ENCODE measurements at places on chromosomes 11 and 22.

DNA sequence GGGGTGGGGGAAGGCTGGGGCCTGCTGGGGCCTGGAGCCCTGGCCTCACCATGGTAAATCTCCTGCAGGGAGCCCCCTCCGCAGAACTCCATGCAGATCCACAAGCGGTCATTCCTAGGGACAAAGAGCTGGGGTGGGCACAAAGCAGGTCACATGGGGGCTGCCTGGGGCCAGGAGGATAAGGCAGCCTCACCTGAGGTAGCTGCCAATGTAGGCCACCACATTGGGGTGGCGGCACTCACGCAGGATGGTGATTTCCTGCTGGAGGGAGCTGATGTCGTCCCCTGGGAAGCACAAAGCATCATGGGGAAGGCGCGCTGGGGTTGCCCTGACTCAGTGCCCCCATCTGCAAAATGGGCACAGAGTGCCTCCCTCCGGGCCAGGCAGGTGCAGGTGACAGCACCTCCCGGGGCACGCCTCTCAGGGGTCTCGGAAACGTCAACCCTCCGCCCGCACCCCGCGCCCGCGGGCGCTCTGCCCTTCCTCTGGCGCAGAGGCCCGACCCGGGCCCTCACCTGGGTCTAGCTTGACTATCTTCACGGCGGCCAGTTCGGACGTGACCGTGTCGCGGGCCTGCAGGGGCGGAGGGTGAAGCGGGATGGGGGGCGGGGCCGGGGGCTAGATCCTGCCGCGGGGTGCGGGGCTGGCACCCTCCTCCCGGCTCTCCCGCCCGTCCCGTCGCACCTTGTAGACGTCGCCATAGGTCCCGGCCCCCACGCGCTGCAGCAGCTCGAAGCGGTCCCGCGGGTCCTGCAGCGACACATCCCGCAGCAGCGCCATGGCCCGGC is 450 bp downstream of the MAP4K2 start:
- no peak for DNase-seq

- no peak for DNase-seq
These were observed 42.2 kb downstream of the P4HA3 start for GRCh38 chr11:74269161-74269811.

DNA sequence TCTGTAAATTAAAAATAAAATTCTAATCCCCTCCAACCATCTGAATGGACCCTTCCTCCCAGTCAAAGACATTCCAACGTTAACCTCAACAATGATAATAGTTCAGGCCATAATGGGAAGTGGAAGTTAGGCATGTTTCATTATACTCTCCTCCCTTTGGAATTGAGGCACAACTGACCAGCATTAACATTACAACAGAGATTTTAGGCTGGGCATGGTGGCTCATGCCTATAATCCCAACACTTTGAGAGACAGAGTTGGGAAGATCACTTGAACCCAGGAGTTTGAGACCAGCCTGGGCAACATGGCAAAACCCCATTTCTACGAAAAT is 2.4 kb upstream of the CTSF start:
- no peak for DNase-seq

GRCh38 chr11:94749369-94749768 is 18.8 kb upstream of the AMOTL1 start:
- no peak for DNase-seq

DNA sequence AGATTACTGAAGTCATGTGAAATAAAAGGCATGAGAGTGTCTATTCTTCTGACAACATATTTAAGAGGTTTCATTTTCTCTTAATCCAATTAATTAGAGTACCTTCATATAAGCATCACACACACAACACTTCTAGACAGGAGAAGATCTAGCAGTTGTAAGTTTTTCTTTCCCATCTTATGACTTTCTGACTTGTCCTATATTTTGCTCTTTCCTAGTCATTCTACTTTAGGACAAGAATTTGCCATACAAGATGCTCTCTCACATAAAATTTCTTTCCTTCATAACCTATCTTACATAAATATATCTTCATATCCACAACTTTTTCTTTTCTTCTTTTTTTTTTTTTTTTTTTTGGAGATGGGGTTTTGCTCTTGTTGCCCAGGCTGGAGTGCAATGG is 118.3 kb upstream of the SERPIND1 start:
- no peak for DNase-seq

GRCh38 chr11:43541993-43542392 is 138.5 kb upstream of the HSD17B12 start:
- no peak for DNase-seq

DNA sequence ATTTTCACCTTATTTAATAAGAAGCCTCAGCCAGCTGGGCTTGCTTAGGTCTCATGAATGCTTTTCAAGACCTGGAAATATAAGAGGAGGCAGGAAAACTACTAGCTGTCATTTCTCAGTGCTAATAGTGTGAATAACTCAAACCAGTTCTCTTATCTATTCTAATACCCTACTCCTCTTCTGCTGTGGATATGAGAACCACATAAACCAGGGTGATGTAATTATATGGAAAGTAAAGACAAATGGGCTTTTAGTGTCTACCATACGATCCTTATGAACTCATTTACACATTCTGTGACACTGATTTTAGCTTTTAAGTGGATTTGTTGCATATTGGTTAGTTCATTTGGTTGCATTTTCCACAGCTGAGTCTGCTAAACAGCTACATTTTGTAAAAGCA is 8.6 kb downstream of the PDGFD start:
- no peak for DNase-seq

DNA sequence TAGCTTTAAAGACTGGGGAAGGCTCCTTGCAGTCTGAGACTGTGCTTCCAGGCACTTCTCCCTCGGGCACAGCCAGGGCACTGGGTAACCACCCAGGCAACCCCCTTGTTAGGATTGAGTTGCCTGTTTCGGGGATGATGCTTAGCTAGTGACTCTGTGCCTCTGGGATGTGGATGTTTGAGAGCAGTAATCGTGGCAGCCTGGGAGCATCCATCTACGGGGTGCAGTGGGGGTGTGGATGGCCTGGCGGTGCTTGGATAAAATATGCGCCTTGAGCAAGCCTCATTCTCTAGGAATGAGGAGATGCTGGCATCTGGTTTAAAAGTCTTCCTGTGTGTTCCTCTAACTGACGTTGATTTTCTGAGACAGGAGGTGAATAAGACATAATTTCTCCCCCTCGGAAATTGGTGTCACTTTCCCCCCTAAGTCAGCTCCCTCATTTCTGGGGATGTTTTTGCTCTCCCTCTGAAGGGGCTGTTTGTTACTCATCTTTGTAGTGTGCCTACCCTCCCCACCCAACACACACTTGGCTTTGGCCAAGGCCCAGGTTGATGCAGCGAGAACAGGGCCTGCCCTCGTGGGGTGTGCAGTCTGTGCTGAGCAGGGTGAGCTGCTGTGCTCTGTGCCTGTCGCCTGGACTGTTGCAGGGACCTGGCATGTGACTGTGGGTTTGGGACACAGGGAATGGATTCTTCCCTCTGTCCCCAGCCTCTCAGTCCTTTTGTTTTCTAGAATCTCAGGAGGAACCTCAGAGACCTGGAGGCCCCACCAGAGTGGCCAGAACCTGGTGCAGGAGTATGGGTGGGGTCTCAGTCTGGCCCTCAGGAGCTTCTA is 2.0 kb downstream of the GNAZ start:
- DNase-seq = no peak

GRCh38 chr11:46105926-46106325 is 15.3 kb downstream of the PHF21A start:
- DNase-seq = no peak

DNA sequence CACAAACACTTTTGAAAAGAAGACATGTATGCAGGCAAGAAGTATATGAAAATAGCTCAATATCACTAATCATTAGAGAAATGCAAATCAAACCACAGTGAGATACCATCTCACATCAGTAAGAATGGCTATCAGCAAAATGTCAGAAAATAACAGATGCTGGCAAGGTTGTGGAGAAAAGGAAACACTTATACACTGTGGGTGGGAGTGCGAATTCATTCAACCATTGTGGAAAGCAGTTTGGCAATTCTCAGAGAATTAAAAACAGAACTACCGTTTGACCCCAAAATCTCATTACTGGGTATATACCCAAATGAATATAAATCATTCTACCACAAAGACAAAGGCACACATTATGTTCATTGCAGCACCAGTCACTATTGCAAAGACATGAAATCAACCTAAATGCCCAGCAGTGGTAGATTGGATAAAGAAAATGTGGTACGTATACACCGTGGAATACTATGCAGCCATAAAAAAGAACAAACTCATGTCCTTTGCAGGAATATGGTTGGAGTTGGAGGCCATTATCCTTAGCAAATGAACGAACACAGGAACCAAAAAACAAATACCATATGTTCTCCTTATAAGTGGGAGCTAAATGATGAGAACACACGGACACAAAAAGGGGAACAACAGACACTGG is 18.5 kb downstream of the MMP13 start:
- DNase-seq = no peak

DNA sequence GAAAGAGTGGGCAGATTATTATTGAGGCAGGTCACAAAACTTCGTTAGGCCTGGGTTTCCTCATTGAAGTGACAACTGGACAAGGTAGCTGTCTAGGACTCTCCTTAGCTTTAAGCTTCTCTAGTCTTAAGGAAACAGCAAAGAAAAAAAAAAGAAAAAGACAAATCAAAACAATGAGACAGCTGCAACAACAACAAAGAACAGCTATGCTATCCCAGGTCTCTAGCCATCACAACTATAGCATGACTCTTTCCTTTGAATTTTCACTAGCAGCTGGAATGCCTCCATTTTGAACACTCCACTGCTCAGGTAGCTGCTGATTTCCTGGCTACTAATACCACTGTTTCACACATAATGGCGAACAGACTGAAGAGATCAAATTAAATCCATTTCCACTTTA is 302.4 kb upstream of the SORL1-AS1 start:
- no peak for DNase-seq

DNA sequence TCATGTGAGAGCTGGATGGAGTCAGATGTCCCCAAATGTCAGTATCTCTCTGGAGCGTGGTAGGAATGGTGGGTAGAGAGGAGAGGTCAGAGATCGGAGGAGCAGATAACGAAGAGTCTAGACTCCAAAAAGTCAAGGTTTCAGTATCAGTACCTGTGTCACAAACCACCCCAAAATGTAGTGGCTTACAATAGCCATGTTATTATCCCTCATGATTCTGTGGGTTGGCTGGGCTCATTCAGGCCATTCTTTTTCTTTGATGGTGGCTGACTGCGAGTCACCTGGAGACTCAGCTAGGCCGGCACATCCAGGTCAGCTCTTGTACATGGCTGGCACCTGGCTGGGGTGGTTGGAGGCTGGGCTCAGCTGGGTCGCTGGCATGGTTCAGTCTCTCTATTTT is 7.3 kb upstream of the SSTR3 start:
- no peak for DNase-seq

- no peak for DNase-seq
These were observed 144.6 kb upstream of the RASSF10 start for GRCh38 chr11:12864316-12865156.

DNA sequence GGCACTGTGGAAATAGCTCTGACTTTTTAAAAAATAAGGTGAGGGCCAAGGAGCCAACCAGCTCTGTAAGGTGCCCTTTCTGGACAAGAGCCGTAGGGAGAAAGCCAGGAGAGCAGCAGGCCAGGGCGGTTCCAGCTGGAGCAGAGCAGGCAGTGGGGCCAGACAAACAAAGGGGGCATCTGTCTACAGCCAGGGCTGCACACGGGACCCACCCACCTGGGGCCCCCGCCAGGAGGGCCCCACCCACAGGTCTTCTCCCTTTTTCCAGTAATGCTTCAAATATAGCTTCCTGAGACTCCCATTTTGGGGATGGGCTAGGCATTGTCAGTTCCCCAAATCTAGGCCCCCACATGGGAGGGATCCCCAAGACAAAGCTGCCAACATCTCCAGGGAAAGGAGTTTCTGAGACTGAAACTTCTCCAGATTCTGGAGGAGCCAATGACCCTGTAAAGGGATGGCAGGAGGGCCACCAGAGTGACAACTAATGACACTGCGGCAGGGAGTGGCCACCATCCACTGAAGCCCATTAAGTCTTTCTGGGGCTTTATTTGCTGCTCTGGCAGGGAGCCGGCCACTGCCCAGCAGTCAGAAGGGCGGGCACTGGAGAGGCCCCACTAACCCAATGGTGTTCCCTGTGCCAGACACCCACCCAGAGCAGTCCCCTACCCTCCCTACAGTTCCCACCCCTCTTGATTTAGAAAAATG is 1.9 kb downstream of the ZFTA start:
- no peak for DNase-seq

DNA sequence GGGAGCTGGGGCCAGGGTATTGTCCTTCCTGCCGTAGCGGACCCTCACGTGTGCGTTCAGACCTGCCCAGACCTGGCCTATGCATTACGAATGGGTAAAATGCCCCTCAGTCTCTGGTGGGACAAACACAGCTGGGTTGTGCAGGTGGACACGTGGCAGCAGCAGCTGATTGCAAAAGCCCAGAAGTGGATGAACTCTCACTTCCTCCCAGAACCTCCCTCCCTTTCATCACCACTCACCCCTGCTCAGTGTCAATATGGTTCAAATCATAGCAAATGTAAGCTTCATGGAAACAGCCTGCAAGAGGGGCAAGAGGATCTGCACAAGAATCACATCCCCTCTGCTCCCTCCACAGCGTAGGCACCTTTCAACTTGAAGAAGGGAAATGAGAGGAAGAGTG is 352.1 kb downstream of the OPCML start:
- no peak for DNase-seq

DNA sequence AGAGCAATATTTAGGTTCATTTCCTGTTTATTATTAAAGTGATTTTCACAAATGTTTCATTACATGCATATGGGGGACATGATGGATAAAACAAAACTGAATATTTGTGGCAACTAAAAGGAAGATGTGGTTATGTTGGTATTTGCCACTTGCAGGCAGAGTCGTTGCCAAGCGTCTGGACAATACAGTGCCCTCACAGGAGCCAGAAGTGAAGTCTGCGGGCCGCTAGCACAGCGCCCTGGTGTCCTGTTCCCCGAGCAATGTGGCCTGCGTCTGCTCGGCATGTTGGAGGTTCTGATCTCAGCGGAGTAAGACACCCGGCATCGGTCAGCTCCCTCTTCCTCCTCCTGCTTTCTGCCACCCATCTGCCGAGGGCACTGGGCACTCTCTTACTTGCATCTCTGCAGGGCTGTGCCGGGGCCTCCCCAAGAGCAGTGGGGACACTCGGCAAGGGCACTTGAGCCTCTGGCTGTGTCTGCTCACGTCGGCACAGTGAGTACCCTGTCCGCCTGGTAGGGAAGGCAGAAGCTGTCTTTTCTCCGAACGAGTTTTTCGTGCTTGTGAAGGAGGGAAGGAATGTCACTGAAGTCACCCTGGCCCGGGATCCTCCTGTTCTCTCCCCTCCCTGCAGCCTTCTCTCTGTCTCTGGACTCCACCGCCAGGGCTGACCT is 10.5 kb upstream of the TTLL12 start:
- no peak for DNase-seq

- no peak for DNase-seq
These were observed 26.5 kb upstream of the TMA7B start for GRCh38 chr22:39933741-39934140.

- DNase-seq = no peak
These were observed 32.2 kb downstream of the SLC6A5 start for GRCh38 chr11:20631519-20632168.

DNA sequence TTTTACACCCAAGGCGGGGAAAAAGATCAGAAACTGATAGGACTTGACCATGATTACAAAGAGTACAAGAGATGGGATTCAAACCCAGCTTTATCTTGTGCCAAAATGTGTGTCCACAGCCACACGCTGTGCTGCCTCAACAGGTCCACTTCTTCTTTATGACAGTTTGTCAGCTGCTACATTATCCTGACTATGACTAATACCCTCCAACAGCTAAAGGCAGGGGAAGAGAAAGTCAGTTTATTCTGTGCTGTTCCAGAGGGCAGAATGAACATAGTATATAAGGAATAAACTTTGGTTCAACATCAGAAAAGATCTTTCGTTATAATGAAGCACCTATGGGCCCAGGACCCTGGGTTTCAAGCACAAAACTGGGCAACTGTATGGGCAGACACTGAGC is 668.2 kb upstream of the TENM4 start:
- DNase-seq = no peak

GRCh38 chr22:35349368-35349703 is 31.6 kb upstream of the HMOX1 start:
- no peak for DNase-seq

Measured in erythroblast (primary cell).